ENCODE measurements at places on chromosomes 2 and 18.
A peak's percentile ranks its signal among the peaks of the same experiment; 100 is the strongest.

DNA sequence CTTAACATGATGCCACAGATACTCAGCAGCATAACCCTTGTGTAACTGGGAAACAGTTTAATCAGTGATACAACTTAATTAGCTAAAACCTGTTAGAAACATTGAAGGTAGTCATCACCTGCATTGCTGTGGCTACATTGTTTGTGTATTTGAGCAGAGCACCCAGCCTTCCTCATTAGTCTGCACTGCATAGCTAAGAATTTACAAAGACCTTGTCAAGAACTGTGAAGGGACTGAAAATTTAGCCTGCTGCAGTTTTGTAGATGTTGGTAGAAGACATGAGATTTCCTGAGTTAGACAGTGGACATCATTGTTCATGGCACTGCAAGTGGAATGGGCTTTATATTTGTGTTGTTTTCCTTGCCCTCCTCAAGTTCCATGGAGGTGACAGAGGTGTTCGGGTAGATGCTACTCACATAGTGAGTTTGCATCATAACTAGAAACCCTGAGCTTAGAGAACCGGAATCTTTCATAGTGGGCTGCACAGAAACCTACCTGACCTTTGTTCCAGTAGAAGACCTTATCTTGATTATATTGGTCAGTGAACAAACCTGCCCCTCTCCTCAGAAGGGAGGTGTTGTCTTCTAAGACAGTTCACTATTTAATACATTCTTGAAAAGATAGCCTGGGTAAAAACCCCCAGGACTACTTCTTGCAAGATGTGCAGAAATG lies 12.5 kb downstream of the VAPA start:
- no peak for DNase-seq

- no peak for DNase-seq
Observed at GRCh38 chr2:240013343-240013742, 11.8 kb downstream of the NDUFA10 start.

DNA sequence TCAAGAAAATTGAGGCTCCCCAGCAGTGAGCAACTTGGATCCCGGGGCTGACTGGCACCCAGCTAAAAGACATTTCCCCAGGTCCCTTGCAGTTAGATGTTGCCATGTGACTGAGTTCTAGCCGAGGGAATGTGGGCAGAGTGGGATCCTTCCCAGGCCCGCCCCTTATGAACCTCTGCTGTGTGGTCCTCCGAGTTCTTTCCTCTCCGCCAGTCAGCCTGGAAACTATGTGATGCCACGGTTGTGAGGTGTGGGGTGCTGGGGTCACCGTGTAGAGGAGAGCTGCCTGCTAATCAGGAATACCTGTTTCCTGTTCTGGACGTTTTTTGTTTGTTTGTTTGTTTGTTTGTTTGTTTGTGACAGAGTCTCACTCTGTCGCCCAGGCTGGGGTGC lies 45.5 kb downstream of the TMEM37 start:
- DNase-seq: no peak

- no peak for DNase-seq
Observed at GRCh38 chr2:60837123-60837522, 44.3 kb upstream of the REL start.

DNA sequence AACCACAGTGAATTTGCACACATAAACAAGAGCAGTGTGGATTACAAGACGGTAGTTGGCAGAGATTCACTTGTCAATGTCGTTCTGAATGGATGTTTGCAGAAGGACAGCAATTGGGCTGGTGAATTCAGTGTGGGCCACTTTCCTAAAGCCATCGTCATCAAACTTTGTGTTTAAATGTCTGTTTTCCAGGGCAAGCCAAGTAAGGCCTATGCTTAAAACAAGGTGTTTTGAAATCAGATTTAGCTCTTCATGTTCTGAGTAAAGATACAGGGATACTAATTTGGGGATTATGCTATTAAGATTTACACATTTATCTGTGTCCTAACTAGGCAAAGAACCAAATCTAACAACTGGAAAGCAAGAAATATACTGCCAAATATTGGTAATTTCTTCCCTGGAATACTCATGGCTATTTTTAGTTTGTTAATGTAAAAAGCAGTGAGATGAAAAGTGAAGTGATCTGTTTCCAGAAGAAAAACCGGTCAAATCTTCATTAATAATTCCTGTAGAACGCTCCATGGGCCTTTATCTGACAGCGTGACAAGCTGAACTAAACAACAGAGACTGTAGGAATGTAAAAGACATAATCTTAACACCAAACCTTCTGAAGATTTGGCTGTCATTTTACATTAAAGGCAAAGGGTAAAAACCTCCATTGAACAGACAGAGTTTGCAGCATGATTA lies 175.7 kb downstream of the ICOS start:
- no peak for DNase-seq

GRCh38 chr2:149733936-149734685 lies 146.5 kb upstream of the MMADHC start:
- DNase-seq: no peak

GRCh38 chr2:235666213-235666781 lies 172.5 kb downstream of the AGAP1 start:
- peak; percentile 13 for DNase-seq

- DNase-seq: no peak
Observed at GRCh38 chr2:136259551-136259950, 141.6 kb upstream of the CXCR4 start.

GRCh38 chr2:196238836-196239380 lies 67.5 kb upstream of the STK17B start:
- DNase-seq: no peak

GRCh38 chr18:74278058-74278457 lies 13.7 kb downstream of the CYB5A start:
- no peak for DNase-seq

- no peak for DNase-seq
Observed at GRCh38 chr2:217421834-217422233, 562.0 kb upstream of the TNP1 start.

GRCh38 chr18:25594351-25594750 lies 242.4 kb upstream of the ZNF521 start:
- no peak for DNase-seq

DNA sequence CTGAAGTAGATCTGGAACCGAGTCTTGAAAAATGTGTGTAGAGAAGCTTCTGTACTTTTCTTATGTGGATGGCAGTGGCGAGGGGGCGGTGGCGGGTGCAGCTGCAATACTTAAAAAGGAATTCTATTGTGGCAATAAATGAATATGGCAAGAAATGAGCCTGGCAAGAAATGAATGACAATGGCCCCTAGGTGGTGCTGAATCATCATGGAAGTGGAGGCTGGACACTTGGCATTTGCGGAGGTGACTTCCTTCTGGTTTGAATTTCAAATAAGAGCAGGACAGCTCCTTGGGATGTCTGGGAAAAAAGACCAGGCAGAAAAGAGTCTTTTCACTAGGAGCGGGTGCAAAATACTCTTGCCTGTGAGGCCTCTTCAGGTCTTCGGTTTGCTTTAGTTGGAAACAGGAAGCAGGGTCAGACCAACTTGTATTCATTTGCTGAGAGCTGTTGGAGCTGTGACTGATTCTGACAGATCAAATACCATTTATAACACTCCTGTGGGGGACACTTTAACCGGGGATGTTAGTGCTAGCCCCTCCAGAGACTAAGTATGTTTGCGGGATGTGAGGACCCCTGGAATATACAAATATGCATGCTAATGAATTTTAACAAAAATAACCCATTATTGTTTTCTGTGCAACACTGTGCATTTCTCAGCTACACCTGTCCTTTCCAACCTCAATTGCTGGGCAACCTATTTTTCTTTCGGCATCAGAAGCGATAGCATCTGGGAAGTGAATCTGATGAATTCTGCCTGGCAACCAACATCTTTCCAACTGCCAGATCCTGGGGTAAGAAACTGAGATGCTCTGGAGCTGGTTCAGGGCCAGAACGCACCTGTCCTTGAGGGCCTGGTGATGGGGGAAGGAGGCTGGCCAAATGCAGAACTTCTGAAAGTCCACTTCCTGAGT lies 35.4 kb downstream of the FASTKD2 start:
- peak; percentile 63 for DNase-seq

- no peak for DNase-seq
Observed at GRCh38 chr2:20609349-20609994, 41.4 kb downstream of the HS1BP3 start.

GRCh38 chr2:119491776-119492525 lies 32.3 kb downstream of the SCTR start:
- DNase-seq: no peak

DNA sequence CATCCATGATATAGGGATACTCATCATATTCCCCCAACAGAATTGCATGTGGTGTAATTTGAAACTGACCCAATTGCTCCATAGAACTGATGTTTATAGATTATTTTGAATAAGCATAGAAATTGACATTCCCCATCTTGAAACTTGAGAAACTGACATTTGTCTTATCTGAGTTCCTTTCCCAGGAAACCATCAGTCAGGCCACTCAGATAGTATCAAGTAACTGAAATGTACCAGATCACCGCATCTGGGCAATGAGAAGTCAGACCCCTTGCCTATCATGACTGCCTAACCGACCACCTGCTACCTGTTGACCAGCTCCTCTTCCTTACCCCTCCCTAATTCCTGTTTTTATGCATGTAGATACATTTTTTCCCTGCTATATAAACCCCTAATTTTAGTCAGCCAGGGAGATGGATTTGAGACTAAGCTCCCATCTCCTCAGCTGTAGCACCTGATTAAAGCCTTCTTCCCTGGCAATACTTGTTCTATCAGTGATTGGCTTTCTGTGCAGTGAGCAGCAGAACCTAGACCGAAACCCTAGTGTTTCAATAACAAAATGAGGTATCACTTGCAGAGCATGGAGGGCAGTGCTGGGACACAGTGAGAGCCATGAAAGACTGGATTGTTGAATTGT lies 274.5 kb downstream of the LPIN1 start:
- DNase-seq: no peak

DNA sequence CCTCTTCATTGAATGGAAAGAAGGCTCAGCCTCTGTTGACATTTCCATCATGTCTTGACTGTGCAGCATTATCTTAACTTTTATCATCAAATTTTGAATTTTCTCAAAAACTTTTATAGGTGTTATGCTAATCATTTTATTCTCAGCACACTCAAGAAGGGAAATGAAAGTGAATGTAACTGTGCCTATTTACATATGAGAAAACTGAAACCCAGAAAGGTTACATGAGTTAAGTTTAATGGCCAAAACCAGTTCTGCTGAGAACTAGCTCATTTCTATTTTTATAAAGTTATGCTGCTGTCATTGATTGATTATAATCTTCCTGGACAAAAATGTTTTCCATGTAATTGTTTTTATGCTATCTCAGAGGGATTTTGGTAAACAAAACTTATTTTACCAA lies 618.8 kb upstream of the NRXN1 start:
- no peak for DNase-seq

DNA sequence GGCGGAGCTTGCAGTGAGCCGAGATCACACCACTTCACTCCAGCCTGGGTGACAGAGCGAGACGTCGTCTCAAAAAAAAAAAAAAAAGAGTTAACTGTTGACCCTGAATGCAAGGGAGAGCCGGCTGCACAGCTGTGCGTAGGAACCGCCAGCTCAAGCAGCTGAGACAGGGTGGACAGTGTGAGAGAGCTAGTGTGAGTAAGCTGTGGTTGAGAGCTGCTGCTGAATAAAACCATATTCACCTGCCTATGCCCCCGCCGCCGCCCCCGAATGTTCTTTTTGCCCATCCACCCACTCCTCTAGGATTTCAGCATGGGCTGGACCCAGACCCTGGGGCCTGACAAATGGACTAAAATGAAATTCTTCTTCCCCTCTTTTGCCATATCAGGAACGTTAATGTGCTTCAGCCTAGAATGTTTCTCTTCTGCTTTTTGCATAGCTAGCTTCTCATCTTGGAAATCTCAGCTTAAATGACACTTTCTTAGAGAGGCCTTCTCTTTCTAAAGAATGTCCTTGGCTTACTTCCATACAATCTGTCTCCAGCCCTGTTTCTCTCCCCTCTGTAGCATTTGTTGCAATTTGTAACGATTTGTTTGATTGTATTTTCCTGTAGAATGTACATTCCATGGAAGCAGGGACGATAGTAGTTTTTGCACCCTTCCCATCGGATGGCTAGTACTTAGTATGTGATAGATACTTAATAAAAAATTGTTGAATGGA lies 142.7 kb downstream of the KLHL14 start:
- DNase-seq: no peak

GRCh38 chr18:12046751-12047335 lies 46.8 kb upstream of the ANKRD62 start:
- no peak for DNase-seq

- no peak for DNase-seq
Observed at GRCh38 chr18:57900906-57901435, 97.9 kb upstream of the ATP8B1 start.
